ENCODE measurements at places on chromosomes 16 and 17. TPM values are rescaled to one million over a fixed set of nuclear protein-coding genes. Genes with fewer than 3 reads are reported as not detected.

SPG7 gene
- total RNA-seq = 91.0 TPM

SPN gene
- not detected for total RNA-seq

CDYL2 gene
- total RNA-seq = 5.8 TPM

FA2H gene
- total RNA-seq = not detected

RPA1 gene
- total RNA-seq = 13.1 TPM

Data from melanocyte of skin (primary cell).